ENCODE measurements at places on chromosomes 4 and X.

GRCh38 chrX:6299724-6300123 is 71.1 kb upstream of the NLGN4X start:
- no peak for DNase-seq

- DNase-seq: no peak
These were observed 19.7 kb downstream of the LRCH2 start for GRCh38 chrX:115214151-115214550.

GRCh38 chr4:10403633-10404445 is 53.4 kb downstream of the ZNF518B start:
- peak; percentile 72 for DNase-seq

DNA sequence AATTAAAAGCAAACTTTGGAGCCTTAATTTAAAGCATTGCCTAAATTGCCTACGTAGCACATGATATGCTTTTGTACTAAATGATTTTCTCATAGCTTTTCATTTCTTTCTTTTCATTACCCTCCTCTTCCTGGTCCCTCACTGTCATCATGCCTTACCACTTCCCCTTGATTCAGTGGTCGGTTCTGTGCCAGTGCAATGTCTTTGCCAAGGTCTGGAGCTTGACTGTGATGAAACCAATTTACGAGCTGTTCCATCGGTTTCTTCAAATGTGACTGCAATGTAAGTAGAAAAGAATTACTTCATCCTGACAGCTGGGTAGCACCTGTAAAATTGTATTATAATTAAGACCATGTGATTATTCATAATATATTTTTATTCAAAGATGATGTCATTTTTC is 72.5 kb downstream of the C4orf46 start:
- peak; percentile 7 for DNase-seq

DNA sequence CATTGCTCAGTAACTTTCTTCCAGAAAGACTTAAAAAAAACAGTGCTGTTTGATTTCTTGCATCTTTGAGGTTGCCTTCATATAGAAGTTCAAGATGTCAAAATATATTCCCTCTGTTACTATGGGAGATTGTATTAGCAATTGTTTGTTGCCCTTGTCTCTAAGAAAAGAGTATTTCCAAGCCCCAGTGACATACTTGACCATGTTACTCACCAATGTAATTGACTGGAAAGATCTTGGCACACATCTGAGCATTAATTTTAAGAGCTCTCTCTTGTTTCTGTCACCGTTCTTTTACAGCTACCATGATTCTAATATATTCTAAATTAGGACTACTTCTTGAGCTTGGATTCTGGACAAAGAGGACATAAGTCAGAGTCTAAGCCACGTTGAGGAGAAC is 902.7 kb upstream of the EPHA5 start:
- peak; percentile 37 for DNase-seq

- no peak for DNase-seq
These were observed 45.9 kb upstream of the NEIL3 start for GRCh38 chr4:177263818-177264217.

DNA sequence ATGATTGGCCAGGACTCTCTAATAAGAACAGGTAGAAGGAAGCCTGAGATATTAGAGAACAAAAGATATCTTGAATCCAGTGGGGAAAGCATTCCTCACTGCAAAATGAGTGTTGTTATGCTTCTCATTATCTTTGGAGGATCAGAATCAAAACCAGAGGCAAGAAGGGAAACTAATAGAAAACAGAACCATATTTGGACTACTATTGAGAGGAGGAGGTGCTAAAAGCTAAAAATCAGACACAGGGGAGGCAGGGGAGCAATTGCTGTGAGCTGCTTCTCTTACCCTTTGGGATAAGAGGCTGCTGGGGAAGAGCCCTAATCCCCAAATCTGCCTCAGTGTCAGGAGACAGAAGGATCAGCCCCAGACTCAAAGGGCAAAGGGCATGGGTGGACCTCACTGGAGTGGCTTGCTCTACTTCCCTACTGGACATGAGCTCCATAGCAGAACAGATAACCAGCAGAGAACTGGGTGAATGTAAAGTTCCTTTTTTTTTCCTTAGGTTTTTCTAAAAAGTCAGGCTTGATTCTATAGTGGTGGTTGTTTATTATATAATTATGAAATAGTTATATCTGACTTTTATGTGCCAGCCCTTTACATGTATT is 60.1 kb downstream of the SEPTIN11 start:
- DNase-seq: no peak

DNA sequence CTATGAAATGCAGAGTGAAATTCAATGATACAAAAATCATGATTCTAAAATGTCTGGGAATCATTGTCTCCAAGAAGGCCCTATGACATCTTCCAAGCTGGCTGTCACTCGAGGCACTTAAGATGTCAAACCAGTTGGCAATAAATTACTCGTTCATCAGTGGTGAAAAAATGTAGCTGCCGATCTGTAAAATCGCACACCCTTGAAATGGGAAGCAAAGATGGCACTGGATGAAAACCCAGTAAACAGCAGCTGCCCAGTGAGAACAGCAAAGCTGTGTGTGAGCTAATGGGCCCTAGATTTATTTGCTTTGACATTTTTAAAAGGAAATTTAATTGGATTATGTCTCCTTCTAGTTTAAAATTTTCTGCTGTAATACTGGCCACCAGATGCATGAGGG is 181.9 kb upstream of the NDP start:
- no peak for DNase-seq

DNA sequence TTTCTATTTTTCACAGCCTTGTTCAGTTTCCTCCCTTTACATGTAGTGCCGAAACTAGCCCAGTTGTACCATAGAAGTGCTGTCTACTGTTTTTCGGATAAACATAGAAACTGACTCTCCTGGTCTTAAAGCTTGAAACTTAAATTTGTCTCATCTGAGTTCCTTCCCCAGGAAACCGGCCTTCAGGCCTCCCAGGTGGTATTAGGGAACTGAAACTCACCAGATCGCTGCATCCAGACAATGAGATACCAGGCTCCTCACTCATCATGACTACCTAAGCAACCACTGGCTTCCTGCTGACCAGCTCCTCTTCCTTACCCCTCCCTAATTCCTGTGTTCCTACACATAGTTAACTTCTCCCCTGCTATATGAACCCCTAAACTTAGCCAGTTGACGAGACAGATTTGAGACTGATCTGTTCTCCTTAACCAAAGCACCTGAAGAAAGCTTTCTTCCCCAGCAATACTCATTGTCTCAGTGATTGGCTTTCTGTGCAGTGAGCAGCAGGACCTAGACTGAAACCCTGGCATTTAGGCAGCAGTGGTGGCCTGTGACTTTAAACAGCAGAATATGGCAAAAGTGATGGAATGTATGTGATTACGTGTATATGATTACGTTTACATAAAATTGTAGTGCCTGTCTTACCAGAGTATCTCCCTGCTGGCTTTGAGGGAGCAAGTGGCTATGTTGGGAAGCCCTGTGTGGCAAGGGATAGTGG is 959.1 kb upstream of the LCORL start:
- no peak for DNase-seq

DNA sequence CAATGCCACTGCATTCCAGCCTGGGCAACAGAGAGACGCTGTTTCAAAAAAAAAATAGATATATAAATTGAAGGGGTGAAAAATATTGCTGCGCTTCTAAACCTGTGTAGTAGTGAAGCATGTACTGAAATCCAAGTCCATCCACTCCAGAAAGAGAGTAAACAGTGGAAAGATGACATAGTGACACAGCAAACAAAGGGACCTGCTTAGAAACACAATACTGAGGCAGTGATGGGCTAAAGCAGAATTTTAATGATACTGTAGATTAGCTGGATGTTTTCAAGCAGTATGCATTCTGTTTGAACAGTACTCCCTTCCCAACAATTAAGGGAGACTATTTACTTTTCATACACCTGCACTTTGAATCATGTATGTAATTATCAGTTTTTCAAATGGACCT is 42.5 kb downstream of the TFDP3 start:
- no peak for DNase-seq

DNA sequence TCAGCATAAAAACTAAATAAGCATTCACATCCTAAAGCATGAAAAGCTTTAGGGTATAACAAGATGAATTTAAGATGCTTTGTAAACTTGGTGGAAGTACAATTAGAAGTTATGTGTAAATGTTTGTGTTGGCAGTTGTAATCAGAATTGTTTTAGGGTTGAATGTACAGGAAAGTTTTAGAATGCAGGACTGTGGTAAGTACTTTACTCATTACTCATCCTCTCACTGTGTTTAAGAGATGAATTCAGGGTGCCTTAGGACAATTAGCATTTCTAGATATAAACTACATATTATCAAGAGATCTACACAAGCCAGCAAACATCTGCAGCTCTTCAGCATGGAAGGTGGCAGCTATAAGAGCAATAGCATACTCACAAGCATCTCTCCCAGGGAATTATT is 77.5 kb upstream of the ELOVL6 start:
- peak; percentile 40 for DNase-seq

- no peak for DNase-seq
These were observed 112.9 kb upstream of the PJA1 start for GRCh38 chrX:69278031-69278687.

DNA sequence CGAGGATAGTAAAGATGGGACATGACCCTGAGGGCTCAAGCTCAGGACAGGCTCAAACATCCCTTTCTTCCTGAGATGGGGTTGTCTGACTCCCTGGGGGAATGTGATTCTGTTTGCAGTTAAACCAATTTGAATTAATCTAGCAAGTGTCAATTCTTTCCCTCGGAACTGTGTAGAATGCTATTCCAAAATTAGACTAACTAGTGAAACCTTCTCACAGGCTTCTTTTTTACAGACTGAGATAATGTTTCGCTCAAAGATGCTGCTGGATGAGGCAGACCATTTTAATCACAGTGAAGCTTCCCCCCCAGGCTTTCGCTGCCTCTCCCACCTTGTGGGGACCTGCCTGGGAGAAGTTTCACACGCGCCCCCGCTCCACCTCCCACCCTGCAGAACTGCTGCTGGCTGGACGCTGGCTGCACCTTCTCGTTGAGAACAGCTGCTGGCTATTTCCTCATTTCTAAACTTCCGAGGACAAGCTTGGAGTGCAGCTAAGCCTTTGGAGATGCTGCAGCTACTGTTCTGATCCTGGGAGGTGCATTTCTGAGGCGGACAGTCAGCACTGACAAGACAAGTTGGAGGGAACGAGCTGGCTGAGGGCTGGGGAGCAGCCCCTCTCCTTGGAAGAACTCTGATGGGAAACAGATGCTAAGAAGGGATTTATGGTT is 297.8 kb downstream of the RAPGEF2 start:
- peak; percentile 59 for DNase-seq

- DNase-seq: no peak
These were observed 86.2 kb downstream of the MTMR1 start for GRCh38 chrX:150779385-150779784.

DNA sequence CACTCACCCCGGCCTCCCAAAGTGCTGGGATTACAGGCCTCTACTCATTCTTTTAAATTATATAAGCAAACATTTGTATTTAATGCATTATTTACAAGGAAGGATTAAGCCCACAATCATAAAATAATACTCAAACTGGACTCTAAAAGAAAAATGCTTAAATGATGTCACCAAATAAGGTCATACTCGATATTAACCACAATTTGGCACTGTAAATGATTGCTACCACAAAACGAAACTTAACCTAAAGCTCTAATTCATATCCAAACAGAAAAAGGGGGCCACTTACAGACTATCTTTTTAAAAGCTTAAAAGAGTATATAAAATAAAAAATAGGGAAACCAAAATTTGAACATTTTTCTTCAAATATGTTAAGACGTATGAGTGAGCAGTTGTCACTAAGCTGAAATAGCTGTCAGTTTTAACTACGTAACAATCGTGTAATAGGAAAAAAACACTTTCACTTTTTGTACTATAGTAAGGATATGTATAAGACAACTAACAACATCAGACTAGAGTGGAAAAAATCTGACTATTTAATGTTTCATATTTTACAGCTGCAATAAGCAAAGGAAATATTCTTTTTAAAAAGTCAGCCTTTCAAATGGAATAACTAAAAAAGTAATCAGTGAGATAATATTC is 108.2 kb upstream of the GPR34 start:
- DNase-seq: no peak

DNA sequence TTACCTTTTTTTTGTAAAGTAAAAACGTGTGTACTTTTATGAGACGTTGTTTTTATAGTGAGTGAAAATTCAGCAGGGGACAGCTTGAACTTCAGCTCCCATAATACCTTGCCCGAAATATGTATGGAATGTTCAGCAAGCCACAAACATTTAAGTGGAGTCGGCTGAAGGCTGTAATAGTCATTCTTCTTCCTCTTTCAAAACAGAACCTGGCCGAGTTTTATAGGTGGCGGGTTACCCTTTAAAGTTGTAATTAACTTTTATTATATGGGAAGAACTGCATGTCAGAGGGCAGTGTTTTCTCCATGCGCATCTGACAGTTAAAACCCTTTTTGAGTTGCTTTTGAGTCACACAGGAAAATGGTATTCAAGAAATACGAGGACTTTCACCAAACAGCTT is 50.7 kb downstream of the CLDN34 start:
- DNase-seq: peak; percentile 44

GRCh38 chrX:47745416-47745815 is 86.4 kb upstream of the UXT start:
- DNase-seq: no peak

DNA sequence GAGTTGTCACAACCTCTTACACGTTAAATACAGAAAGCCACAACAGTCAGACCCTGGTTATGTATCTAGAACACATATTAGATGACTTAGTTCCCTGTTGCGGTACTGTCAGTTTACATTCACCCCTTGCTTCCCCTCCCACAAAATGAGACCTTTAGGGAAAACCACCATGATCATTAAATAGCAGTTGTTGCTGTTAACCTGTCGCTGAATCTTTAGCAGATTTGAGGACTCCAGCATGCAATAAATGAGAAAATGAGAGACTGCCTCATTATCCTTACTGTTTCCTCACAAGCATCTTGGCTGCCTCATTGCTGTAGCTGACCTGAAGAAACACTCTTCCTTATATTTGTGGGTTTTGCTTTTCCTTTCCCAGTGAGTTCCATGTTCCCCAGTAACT is 77.8 kb downstream of the HOPX start:
- no peak for DNase-seq

- no peak for DNase-seq
These were observed 65.5 kb upstream of the TRIM2 start for GRCh38 chr4:153138736-153139135.

- peak; percentile 31 for DNase-seq
These were observed 5.0 kb downstream of the AWAT2 start for GRCh38 chrX:70044541-70045245.

GRCh38 chr4:185880571-185880970 is 68.6 kb upstream of the SORBS2 start:
- no peak for DNase-seq

DNA sequence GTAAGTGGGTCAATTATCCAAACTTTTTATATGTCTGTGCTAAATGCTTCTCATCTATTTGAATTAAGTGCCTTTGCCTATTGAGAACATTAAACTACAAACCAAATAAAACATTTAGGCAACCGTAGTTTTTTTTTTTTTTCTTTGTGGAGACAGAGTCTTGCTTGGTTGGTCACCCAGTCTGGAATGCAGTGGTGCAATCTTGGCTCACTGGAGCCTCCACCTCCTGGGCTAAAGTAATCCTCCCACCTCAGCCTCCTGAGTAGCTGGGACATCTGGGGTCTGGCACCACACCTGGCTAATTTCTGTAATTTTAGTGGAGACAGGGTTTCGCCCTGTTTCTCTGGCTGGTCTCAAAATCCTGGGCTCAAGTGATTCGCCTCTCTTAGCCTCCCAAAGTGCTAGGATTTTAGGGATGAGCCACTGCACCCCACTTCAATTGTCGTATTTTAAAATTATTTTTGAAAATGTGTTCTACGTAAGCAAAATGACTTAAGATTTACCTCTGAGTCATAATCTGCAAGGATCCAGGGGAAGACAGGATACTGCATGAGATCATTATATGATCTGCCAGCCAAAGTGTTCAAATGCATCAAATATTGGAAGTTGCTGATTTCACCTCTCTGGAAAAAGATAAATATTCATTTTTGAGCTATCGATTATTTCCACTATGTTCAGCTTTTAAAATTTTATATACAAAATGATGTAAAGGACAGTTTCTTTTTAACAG is 125.6 kb downstream of the CDS1 start:
- no peak for DNase-seq

All from GM03348 (cell line).